Fibroblast of upper back skin (primary cell): ENCODE measurements at places on chromosomes 2 and 18.

- DNase-seq: no peak
Observed at GRCh38 chr2:147659051-147659450, 185.8 kb upstream of the ACVR2A start.

GRCh38 chr18:22093731-22094357, 75.5 kb upstream of the GATA6 start:
- DNase-seq: no peak

GRCh38 chr2:112699984-112700667, 20.7 kb upstream of the NT5DC4 start:
- DNase-seq: no peak

- peak; percentile 87 for DNase-seq
Observed at GRCh38 chr2:70070542-70071268, 16.6 kb upstream of the PCBP1 start.

DNA sequence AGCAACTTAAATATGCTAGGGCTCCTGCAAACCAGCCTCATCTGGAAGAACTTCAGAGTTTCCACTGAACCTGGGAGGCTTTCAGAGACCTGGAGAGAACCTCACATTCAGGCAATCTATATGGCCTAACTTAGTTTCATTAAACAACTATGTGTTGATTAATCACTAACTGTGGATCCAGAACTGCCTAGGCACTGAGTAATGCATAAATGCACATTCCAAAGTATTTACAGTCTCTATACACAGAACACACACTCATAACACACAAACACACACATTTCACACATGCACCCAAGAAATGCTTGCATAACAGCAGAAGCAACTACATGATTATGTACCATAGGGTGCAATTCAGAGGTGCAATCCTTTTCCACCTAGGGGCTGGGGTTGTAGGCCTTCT, 552.8 kb downstream of the BCL11A start:
- DNase-seq: peak; percentile 35

DNA sequence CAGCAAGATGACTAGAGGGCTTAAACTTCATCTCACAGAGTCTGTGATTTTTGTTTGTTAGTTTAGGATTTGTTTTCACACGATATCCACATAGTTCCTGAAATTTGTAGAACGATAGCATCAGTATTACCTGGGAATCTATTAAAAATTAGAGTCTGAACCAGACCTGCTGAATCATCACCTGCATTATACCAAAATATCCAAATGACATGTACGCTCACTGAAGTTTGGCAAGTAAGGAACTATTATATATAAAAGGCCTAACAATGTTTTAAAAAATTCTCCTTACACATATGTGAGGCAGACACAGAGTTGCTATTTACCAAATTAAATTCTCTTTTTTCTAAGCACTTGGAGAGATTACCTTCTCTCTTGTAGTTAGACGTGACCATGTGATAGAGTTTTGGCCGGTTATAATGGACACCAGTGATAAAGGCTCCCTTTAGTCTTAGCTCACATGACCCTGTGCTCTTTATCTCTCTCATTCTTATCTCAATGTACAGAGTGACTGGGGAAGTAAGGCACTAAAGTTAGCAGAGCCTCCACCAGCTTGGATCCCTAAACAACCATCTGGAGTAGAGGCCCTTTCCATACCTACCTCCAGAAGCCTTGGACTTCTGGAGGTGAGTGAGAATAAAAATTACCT, 363.1 kb downstream of the DSC3 start:
- no peak for DNase-seq

DNA sequence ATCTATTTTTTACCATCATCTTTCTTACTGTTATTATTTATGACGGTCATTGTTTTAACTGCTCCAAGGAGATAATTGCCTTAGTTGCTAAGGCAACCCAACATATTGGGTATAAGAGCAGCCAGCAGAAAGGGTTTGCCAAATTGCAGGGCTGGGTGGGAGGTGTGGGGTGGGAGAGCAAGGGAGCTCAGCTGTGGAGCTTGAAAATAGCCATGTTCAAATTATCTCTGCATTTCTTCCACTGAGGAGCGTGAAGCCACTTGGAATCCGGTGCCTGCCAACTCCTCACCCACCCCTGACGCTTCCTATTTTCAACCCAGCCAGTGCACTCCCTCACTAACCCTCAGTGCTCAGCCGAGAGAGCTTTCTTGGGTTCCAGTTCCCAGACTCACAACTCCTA, 60.8 kb downstream of the SETBP1 start:
- DNase-seq: no peak

DNA sequence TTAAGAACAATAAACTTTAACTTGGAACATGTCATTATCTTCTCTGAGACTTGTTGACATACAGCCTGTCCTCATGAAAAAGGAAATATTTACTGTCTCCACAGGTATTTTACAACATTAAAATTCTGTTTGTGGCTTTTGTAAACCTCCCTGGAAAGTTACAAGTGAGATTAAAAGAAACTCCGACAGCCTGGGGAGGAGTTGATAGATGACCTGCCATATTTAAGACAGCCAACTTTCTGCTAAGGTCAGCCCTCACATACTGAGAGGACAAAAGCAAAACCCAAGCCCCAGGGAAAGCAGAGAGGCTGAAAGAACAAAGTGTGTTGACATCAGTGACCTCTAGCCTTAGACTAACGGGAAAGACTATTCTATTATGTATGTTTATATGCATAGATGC, 350.2 kb downstream of the RIT2 start:
- DNase-seq: no peak

- no peak for DNase-seq
Observed at GRCh38 chr2:119679526-119679837, 481 bp downstream of the TMEM177 start.

- DNase-seq: no peak
Observed at GRCh38 chr2:101418460-101419095, 31.3 kb upstream of the CREG2 start.

DNA sequence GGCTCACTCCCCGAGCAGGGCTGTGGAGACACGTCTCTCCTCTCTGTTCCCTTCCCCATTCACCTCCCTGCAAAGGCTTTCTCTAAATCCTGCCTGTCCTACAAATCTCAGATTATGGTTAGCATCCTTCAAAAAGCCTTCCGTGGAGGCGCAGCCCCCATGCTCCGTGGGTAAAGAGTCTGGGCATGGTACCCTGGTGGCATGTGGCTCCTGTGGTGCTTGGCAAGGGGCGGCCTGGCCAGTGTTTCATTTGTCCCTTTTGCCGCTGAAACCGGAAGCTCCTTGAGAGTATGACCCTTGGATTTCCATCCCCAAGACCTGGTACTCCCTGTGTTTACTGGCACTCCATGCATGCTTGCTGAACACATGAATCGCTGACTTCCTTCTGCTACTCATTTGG, 839.3 kb upstream of the SALL3 start:
- no peak for DNase-seq

DNA sequence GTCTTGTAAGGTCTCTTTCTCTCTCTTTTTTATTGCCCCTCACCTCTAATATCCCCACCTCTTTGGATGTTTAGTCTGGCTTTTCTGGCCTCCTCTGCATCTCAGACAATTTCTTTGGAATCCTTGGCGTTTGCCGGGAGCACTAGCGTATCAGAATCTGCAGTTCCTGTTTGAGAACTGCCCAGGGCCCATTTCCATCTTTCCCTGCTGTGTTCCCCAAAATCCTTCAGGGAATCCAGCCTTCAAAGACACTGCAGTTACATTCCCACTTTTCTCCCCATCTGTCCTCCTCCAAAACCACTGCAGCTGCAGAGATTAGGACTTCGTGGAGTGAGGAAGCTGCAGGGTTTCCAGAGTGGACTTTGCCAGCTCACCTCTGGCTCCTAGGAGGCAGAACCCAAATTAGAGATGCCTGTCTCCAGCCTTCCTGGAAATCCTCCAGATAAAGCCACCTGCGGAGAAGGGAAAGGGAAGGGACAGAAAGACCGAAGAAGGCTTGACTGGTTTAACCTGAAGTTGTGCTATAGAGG, 2.7 kb downstream of the VSNL1 start:
- no peak for DNase-seq

- peak; percentile 56 for DNase-seq
Observed at GRCh38 chr2:218396688-218397462, 2.8 kb upstream of the CTDSP1 start.

- DNase-seq: peak; percentile 72
Observed at GRCh38 chr2:192243488-192243887, 48.8 kb upstream of the TMEFF2 start.

DNA sequence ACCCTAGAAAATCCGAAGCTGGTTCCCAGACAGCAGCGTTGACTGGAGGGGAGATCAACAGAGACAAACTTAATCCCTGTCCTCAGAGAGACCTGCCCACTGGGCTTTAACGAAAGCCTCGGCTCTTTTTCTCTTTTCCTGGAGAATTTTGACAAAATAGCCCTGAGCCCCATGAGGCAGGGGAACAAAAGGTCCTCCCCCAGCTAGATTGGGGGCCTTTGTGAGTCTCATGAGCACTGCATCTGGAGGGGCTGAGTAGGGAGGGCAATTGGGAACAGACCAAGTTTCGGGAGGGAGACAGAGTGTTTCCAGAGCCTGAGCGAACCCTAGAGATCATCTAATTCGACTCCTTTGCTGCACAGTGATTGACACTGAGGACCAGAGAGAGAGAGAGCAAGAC, 123.9 kb upstream of the HAAO start:
- no peak for DNase-seq

- DNase-seq: peak; percentile 45
Observed at GRCh38 chr18:46809145-46809544, 52.3 kb upstream of the ST8SIA5 start.

GRCh38 chr2:38789691-38790090, 11.7 kb downstream of the GEMIN6 start:
- DNase-seq: no peak

DNA sequence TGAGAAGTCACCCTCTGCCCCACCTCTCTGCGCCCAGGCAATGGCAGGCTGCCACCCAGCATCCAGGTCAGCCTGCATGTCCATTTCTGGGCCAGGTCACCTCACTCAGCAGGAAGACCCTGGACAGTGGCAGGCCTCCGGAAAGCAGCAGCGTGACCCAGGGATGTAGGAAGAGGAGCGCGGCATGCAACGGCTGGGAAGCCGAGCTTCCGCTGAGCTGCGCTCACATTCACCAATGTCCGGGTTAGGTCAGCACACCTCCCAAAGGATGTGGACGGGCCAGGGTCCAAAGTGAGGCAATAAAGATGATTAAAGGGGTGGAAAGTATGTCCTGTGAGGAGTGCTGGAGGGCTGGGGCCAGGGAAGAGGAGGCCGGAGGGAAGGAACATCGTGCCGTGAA, 174.5 kb downstream of the CTIF start:
- DNase-seq: peak; percentile 79

GRCh38 chr2:158315803-158316414, 140.6 kb downstream of the CCDC148 start:
- DNase-seq: no peak

GRCh38 chr2:46563186-46563585, 83.8 kb downstream of the TMEM247 start:
- no peak for DNase-seq

GRCh38 chr2:74571058-74571457, 16.5 kb downstream of the DOK1 start:
- no peak for DNase-seq

GRCh38 chr2:125850541-125850940, 805.4 kb upstream of the GYPC start:
- DNase-seq: no peak

DNA sequence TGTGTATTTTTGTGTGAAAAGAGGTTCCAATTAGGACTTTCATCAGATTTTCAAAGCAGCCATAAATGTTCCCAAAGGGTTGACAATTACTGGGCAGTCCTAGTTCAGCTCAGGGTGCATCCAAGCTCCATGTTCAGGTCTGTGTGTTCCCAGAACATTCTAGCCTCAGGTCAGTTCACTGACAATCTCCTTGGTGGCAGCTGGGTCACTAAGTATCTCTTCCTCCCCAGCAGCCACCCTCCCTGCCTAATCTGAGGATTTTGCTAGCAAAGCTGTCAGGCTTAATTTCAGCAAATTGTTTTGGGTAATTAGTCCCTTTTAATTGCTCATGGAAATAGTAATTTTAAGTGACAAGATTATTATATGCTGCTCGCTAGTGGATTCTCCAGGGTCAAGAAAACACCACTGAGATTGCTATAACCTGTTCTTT, 29.8 kb downstream of the UPP2 start:
- DNase-seq: no peak

DNA sequence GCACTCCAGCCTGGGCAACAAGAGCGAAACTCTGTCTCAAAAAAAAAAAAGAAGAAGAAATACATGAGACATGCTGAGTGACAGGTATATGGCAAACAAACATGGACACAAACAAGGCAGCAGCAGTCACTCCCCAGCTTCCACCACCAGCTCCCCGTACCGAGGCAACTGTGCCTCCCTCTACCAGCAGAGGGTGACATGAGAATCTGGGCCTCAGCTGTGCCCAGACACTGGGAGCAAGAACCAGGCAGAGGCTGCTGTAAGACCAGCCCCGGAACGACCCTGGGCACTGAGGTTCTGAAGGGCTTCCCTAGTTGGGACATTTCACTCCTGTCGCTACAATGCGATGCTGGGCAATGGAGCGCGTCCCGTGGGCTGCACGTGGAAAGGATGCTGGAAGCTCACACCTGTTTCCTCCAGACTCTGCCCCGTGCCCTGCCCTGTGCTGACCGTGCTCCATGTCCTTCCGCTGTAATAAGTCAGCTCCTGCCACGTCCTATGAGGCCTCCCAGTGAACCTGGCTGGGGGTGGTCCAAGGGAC, 37.1 kb downstream of the BOK start:
- no peak for DNase-seq

DNA sequence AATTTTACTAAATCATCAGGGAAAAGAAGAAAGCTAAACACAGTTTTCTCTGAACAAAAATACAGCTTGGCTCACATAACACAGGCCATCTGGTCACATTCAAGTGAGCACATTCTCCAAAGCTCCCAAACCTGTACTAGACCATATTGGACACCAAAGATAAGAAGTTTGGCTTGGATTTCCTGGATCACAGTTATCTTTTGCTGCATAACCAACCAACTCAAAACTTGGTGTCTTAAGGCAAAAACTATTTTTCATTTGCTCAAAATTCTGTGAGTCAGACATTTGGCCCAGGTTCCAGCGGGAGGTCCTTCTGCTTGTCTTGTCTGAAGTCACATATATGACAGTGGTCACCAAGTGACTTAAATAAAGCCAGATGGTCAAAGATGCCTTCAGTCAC, 83.2 kb downstream of the GYPC start:
- no peak for DNase-seq

DNA sequence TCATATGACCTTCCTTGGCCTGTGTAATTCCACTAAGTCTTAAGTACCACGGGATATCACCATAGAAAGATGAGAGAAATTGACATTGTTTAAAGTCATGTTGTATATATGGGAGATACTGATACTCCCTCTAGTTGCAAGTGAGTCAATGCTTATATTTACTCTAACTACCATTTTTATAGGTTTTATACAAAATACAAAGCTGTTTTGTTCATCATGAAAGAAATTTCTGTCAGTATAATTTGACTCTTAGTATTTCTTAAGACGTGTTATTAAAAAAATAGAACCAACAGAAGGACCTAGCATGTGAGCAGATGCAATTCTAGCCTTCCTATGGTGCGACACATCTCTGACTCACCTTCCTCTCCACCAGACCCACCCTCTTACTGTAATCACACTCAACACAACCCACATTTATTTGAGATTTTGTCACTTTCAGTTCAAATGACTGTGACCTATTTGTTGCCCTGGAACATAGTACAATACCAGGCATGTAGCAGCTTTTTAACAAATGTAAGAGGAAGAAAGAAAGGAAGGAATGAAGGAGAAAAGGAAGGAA, 453.1 kb downstream of the CMPK2 start:
- peak; percentile 57 for DNase-seq
